Left ventricle myocardium superior (tissue), 1 donor: ENCODE measurements at places on chromosomes 4 and X.
A peak's percentile ranks its signal among the peaks of the same experiment; 100 is the strongest.

GRCh38 chr4:4995103-4995907, 24.0 kb downstream of the CYTL1 start:
- DNase-seq = peak; percentile 76

DNA sequence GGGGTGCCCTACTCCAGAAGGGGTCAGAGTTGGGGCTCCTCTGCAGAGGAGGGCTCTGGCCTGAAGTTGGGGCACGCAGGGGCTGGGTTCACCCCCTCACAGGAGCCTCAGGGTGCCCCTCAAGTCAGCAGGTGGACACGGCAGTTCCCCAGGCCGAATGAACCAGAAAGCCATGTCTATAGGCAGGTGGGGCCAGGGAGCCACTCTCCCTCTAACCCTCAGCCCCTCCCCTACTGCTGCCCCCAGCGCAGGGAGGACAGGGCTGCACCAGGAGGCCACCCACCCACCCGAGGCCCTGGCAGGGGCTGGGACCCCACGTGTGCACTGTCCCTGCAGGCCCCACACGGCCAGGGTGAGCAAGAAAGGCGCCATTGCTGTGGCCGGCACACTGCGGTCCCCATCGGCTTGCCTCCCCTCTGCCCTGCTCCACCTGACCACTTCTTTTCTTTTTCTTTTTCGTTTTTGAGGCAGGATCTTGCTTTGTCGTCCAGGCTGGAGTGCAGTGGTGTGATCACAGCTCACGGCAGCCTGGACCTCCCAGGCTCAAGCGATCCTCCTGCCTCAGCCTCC, 83.8 kb downstream of the FAM53A start:
- peak; percentile 5 for DNase-seq

DNA sequence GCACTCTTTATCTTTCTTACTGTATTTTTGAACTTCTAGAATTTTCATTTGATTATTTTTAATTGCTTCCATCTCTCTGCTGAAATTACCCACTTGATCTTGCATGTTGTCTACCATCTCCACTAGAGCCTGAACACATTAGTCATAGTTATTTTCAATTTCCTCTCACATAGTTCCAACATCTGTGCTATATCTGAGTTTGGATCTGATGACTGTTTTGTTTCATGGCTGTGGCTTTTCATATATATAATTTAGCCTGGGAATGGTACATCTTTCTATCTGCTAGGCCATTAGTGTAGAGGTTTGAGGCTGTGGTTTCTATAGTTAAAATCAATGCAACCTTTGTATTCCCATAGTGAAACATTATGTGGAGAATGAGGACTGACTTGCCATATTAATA, 33.2 kb downstream of the NPY2R start:
- no peak for DNase-seq

GRCh38 chrX:64427787-64428186, 32.5 kb upstream of the MTMR8 start:
- no peak for DNase-seq

GRCh38 chr4:17030543-17030942, 132.1 kb upstream of the LDB2 start:
- no peak for DNase-seq

- DNase-seq = no peak
These were observed 204.2 kb downstream of the GPC3 start for GRCh38 chrX:133781174-133781573.

DNA sequence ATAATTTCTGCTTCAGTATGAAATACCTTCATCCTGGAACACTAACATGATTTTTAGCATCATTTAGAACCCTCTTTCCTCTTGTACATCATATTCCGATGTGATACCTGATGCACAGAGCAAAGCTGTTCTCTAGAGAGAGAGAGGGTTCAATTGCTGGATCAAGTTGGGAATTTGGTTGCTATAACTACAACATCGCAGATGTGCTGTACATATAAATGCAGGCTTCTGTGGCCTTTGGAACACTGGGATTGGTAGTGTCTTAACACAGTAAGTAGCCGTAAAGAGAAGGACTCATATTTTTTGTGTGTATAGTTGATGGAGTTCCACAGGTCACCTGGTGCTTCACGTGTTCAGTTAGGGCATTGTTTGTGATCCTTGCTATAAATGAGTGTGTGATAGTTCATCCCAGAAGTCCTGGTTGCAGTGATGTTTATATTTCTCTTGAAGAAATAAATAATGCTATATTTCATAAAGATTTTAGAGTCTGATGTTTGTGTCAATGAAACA, 119.2 kb downstream of the RAPGEF2 start:
- DNase-seq = no peak

DNA sequence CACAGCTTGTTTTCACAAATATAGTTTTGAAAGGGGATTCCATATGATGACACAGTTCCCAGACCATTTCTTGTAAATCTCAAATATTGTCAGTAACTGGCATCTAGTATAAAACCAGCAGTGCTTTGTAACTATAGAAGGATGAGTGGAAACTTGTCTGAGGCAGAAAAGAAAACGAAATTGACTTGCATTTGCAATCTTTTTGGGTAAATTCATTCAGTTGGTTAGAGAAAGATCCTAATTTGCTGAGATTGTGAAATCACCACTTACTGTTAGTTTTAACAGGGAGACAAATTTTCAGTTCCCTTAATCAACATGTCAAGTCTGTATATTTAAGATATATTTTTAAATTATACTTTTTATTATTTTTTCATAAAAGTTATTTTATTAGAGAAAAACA, 71.5 kb upstream of the VEGFC start:
- DNase-seq = no peak

GRCh38 chr4:40180356-40180755, 16.5 kb upstream of the RHOH start:
- DNase-seq = no peak

- no peak for DNase-seq
These were observed 28.2 kb upstream of the TCEAL4 start for GRCh38 chrX:103556963-103557612.

DNA sequence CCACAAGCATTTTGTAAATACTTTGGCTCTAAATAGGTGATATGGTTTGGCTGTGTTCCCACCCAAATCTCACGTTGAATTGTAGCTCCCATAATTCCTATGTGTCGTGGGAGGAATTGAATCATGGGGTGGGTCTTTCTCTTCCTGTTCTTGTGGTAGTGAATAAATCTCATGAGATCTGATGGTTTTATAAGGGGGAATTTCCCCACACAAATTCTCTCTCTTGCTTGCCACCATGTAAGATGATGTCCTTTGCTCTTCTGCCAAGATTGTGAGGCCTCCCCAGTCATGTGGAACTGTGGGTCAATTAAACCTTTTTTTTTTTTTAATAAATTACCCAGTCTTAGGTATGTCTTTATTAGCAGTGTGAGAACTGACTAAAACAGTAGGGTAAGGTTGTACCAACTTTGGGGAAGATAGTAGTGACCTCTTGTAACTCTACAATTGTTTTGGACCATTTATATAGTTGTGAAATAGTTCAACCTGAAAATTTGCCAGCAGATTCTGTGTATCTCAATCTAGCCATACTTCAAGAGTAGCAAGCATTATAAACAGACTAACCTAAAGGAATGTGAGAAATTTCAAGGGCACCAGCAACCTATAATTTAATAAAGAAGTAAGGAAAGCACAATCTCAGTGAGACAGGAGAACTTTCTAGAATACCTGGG, 727.8 kb downstream of the GRID2 start:
- DNase-seq = no peak

- no peak for DNase-seq
These were observed 609.5 kb upstream of the FAM241A start for GRCh38 chr4:111535792-111536191.

- no peak for DNase-seq
These were observed 289.1 kb upstream of the CLNK start for GRCh38 chr4:10973686-10974085.

GRCh38 chr4:15656038-15656470, 897 bp upstream of the FBXL5 start:
- DNase-seq = no peak

DNA sequence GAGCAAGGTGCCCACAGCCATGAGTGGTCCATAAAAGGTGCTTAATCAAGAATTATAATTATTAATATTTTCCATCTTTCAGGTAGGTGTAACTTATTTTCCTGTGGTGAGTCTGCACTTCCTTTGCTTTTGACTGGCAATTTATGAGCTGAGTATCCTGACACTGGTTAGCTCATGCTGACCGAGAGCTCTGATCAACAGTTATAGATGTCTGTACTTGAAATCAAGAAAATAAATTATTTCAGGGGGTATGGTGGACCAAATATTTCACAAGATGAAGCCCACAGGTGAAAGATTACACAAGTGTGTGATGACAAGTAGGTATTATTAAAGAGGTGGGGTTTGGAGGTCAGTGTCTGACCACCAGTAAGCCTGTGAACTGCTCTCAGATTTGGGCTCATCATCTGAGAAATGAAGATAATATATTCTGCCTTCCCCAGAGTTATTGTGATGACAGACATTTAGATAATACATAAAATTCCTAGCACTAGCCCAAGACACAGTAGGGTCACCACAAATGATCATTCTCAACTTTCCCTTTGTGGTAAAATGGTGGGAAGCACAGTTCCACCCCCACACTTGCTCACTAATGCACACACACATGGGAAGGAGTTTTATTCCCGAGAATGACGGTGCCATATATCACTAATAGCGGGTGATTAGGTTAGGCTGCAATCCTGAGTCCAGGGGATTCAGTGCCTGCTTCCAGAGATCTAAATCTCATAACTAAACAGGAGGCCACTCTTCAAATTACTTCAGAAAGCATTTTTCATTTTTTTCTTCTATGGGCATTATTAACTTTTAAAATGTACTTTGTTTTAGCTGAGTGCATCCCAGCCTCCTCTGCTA, 34.0 kb upstream of the PACRGL start:
- no peak for DNase-seq

DNA sequence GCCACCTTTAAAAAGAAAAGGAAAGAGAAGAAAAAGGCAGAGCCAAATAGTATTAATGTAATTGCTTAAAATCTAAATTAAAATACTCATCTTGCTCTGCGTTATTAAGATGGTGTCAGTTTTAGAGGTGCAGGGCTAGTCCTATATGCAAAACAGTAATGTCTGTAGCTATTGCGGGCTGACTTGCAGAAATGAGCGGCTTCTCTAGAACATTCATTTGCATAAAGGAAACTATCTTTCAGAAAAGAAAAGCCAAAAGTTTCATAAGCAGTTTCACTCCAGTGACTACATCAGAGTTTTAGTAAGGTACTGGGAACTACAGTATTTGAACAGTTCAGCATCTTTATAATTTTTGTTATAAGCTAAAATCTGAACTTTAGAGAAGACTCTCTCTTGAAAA, 6.0 kb downstream of the SMAD1 start:
- DNase-seq = no peak

DNA sequence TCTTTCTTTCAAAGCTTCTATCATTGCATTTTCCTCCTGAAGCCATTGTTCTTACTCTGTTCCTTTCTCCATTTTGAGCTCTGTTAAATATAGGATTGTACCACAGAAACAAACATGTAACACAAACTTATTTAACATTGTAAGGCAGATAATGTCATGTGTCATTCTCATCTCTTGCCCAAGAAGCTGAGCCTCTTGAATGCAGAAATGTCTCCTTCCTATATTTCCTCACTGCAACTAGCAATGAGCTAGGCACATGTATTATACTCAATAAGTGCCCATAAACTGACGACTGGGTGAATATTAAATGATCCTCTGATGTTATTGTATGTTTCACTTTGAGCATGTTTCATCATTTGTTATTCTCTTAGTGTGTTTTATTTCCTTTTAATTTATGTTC, 56.7 kb upstream of the SLC7A11 start:
- no peak for DNase-seq

DNA sequence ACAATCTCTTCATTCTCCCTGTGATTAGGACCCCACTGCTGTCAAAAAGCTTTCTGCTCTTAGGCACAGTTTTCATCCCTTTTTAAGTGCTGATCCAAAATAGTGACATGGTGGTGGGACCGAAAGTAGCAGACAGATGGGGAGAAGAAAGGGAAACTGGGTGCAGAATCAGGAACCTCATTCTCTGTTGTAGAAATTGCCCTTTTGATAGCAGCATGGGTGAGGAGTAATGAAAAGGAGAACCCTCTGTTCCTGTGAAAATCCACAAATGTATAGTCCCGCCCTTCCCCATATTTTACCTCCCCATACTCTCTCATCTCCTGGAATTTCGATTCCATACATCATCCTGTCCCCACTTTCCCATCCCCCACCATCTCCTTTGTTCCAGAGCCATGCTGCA, 126.5 kb downstream of the STIM2 start:
- no peak for DNase-seq

DNA sequence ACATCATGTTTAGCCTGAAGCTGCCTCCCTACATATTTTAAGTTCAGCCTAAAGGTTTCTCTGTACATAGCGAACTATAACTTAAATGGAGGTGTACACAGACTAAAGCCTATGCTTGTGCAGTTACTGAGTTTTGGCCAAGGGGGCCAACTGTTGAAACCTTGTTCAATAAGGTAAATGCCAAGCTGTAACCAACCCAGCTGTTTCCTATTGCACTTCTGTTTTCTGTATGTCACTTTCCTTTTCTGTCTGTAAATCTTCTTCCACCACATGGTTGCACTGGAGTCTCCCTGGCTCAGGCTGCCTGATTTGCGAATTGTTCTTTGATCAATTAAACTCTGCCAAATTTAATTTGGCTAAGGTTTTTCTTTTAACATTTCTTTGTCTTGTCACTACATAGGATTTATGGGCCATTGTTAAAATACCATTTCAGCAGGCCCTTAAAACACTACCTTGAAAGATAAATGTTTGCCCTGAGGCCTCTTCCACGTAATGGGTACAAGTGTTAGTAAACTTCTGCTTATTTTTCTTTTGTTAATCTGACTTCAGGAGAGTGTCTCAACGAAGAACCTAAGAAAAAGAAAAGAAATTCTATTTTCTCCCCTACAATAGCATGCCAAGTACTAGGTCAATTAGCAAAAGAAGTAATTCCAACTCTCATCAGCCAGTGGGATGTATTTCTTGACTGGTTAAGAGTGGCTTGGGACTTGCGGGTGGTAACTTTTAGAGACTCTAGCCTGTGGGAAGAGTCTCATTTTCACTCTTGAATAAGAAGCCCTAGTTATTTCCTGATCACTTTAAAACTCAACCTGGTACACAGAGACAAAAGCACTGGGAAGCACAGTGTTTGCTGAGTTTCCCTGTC, 45.7 kb upstream of the PRSS12 start:
- no peak for DNase-seq

DNA sequence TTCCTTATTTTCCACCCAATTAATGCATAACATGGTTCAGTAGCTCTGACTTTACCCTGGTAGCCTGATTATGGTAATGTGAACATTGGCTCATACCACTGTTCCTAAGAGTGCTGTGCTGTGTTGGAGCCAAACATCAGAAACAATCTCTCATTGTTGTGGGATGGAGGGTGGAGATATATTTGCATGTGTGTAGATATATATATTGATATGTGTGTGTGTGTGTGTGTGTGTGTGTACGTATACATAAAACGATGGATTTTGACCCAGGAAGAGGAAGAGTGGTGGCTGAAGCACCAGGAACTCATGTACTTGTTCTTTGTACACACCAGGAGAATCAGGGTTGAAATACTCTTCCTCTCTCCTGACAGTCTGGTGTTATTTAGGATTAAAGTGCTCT, 247.7 kb downstream of the IL15 start:
- no peak for DNase-seq
